ENCODE measurements at places on chromosomes 7 and 10. TPM values are rescaled to one million over a fixed set of nuclear protein-coding genes. Genes with fewer than 3 reads are reported as not detected.

Gene ST8SIA6
- polyA plus RNA-seq: 1.6 TPM

Gene ATAD1
- not detected for polyA plus RNA-seq

Gene LIPF
- not detected for polyA plus RNA-seq

Gene CDK14
- 17.4 TPM for polyA plus RNA-seq

Gene PODXL
- 84.0 TPM for polyA plus RNA-seq

Gene HOXA9
- 30.1 TPM for polyA plus RNA-seq

Gene C10orf67
- 0.20 TPM for polyA plus RNA-seq

Gene EGR2
- 3.5 TPM for polyA plus RNA-seq

Gene DNAJC12
- 8.2 TPM for polyA plus RNA-seq

Gene TEX47
- not detected for polyA plus RNA-seq

Gene GRK5
- 18.6 TPM for polyA plus RNA-seq

Gene CCDC7
- not detected for polyA plus RNA-seq

Gene SPDYE9
- polyA plus RNA-seq: 0.18 TPM

Gene C7orf33
- polyA plus RNA-seq: 0.77 TPM

Gene NACAD
- 4.6 TPM for polyA plus RNA-seq
